ENCODE measurements at places on chromosomes 4 and X.
A peak's percentile ranks its signal among the peaks of the same experiment; 100 is the strongest.

DNA sequence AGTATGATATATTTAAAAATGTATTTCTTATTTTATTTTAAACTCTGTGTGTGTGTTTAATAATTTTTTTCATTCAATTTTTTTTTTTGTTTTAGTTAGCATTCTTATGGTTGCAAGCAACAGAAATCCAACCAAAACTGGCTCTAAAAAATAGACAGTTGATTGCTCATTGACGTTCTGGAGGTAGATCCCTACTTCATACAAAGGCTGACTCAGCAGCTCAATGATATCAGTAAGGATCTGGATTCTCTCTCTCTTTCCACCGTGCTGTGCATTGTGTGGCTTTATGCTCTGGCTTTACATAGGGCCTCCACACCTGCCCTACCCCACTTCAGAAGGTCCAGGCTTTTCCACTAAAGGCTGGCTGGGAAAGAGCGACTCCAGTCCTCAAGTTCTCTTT lies 117.8 kb downstream of the UCHL1 start:
- DNase-seq: no peak

DNA sequence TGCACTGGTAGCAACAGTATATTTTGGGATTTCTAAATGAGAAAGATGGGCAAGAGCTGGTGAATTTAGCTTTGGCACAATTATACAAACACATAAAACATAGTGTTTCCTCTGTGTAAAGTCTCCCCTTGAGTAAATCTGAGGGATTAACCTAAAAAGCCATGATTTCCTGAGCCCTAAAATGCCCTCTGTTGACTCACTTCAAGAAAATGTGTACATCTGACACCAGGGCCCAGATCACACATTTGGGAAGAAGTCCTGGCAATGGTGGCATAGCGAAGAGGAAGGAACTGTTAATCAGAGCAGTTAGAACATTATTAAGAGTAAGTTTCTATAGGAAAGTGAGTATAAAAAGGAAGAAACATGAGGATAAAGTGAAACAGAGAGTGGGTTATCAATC lies 338.5 kb downstream of the SPOCK3 start:
- no peak for DNase-seq

GRCh38 chrX:44415639-44416386 lies 72.3 kb upstream of the EFHC2 start:
- DNase-seq: no peak

GRCh38 chr4:136281307-136281706 lies 1251.0 kb downstream of the PCDH18 start:
- no peak for DNase-seq

DNA sequence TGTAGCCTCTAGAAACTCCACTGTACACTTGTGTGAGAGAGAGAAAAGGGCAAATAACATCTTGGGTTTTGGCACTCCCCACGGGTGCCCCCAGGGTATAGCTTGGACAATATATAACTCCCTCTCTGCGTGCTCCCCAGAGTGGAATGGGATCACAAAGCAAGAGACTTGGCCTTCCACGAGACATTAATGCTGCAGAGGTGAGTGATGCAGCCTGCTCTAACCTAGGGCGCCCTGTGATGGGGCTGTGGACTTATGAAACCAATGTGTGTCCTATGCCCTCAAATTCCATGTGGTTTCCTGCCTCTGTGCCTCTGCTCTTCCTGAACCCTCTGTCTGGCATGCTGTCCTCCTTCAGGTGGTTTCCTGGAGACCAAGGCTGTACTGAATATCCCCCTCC lies 22.0 kb upstream of the FAM9C start:
- DNase-seq: peak; percentile 25

GRCh38 chr4:91426725-91427124 lies 877.0 kb upstream of the GRID2 start:
- no peak for DNase-seq

DNA sequence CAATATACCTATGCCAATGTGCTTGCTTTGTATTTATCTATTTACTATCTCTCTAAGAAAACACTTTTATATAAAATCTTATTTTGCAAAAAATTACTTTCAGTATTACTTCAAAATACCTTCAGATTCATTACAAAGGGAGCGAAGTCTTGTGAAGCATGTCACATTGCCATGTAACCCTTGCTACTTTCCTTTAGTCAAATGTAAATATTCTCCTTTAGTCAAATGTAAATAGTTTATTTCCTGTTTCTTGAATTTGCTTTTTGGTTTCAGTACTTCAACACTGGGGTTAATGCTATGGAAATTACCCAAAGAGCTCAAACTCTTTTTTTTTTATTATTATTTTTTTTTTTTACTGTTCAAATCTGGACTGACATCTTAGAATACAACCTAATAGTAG lies 383.3 kb downstream of the GRXCR1 start:
- no peak for DNase-seq
